SW 1271 (cell line): ENCODE measurements at places on chromosomes 2 and 18.

GRCh38 chr2:172342078-172342477 lies 85.3 kb upstream of the ITGA6 start:
- DNase-seq = no peak

DNA sequence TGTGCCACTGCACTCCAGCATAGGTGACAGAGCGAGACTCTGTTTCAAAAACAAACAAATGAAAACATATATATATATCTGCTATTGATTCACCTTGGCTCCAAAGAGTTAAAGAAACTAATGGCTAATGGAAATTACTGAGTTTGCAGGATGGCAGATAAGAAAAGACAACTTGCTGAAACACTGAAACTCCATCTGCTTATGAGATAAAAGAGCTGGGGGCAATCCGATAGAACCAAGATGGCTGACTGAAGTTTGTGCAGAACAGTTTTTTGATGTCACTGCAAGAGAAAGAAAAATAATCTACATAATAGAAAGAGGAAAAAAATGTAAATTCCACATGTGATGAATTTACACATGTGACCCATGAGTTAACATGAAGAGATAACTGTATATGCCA lies 88.2 kb downstream of the LRATD1 start:
- DNase-seq = no peak

DNA sequence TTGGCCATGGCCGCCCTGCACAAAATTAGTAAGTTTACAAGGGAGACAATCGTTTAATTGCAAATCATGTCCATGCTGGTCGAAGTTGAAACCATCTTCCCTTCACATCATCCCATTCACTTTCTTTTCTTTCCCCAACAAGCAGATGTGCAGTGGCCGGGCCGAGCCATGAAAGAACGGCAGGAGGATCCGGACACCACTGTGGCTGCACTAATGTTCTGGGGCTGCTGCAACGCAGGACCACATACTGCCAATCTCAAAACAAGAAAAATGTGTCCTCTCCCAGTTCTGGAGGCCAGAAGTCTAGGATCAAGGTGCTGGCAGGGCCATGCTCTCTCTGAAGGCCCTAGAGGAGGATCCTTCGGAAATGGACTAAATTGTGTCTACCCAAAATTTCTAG lies 227.4 kb upstream of the MYT1L start:
- DNase-seq = no peak

- no peak for DNase-seq
Measured at GRCh38 chr18:38606841-38607240, 1041.2 kb upstream of the CELF4 start.

DNA sequence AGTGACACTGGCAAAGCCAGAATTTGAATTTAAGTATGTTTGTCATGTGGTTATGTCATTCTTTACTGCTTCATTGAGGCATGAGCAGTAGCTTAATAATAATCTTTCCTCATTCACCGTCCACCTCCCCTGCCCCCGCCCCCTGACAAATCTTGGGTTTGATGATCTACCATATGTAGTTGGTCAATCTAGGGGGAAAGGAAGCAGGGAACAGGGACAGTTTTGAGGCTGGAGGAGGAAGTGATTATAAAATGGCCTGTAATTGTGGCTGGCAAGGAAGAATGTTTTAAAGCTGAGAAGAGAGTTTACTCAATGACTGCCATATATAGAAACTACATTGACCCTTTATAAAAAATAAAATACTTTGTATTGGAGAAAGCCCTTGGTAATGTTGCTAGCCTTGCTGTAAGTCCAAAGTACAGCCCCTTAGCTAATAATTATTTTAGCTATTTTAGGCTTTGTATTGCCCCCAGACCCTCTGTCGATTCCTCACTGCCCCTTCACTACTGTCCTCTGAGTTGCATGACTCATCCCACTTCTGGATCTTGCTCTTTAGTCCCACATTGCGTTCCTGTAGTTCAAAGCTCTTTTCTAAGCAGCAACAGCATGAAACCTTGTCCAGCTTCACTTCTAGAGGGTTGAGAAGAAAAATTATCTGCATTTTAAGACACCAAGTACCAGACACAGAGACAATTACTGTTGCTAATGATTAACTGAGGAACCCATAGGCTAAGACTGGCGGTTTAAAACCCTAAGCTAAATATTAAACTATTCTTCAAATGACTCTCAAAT lies 38.4 kb downstream of the PELI1 start:
- DNase-seq = no peak

- DNase-seq = no peak
Measured at GRCh38 chr18:13303756-13304364, 85.3 kb downstream of the LDLRAD4 start.

DNA sequence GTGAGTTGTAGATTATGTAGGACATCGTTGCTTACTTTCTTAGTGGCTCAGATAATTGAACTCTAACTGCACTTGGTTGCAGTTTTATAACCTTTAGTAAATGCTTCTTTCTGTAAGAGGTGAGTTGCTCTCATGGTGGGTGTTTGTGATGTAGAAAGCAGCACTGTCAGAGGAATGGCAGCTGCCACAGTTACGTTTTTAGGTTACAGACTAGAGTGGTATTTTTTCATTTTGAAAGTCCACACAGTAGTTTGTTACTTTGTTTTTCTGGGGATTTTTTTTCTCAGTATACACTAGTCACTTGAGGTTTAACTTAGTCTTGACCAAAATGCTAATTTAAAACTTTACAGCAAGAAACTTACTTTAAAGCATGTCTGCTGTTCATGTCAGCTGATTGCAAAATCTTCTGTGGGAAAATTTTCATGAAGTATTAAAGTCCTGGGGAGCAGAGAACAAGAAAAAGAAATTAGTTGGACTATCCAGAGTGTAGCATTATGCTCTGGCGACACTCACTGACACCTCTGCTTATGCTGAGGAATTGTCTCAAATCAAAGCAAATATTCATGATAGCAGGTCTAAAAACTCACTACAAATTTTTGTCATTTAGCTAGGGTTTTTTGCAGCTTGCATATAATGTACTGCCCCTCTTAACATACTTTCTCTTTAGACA lies 14.8 kb downstream of the AFTPH start:
- no peak for DNase-seq

GRCh38 chr2:74439803-74440377 lies 1.8 kb downstream of the RTKN start:
- DNase-seq = no peak

- peak; percentile 65 for DNase-seq
Measured at GRCh38 chr2:69143748-69144360, 130.9 kb downstream of the ANTXR1 start.

- DNase-seq = no peak
Measured at GRCh38 chr2:105432044-105432399, 33.2 kb upstream of the FHL2 start.

- no peak for DNase-seq
Measured at GRCh38 chr2:221527776-221528309, 44.3 kb downstream of the EPHA4 start.

- DNase-seq = no peak
Measured at GRCh38 chr2:119788752-119789151, 29.0 kb downstream of the PTPN4 start.

DNA sequence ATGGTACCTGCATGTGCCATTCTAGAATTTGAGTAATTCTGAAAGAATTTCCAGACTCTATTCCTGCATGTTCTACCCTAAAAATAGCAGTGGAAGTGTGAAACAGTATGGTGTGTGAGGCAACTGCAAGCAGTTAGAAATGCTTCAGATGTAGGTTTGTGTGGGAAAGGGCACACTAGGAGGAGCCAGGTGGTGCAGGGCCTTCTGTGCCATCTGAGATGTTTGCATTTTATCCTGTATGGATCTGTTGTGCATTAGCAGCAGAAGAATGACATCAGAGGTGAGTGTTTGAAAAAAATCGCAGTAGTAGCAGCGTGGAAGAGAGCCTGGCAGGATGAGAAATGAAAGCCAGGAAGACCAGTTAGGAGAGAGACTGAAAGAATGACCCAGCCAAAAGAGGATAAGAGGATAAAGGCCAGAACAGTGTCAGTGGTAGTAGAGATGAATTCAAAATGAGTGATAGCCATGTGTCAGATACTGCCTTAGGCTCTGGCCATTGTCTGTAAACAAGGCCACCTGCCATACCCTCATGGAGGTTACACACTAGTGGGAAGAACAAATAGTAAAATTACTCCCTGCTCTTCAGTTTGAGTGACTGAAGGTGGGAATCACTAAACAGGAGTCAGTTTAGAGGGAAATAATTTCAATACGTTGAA lies 142.2 kb downstream of the PKP4 start:
- peak; percentile 35 for DNase-seq

GRCh38 chr18:5643288-5643687 lies 99.5 kb upstream of the EPB41L3 start:
- DNase-seq = no peak

DNA sequence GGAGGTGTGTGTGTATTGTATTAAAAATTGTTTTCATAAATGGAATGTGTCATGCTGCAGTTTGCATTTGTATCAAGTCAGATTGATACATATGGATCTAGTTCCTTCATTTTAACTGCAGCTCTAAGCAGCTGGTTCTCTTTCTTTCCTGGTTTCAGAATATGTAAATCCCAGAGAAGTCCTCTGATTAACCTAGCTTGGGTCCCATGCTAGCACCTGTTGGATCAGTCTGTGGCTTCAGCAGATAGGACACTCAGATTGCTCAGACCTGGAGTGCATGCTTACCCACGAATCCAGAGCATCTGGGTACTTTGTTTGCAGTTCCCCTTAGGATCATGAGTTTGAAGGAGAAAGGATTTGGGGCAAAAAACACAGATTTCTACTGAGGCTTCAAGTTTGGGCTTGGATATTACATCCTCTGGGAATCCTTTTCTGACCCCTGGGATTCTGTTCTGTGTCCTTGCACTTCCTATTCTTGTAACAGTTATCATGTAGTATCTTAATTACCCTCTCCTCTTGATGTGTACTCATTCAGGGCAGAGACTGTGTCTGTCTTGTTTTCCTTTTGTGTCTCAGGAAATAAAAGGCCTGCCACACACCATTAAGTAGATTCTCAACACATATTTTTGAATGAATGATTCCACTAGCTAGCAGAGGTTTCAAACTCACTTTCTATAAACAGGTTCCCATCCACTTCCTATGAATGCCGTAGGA lies 142.1 kb downstream of the PHLPP1 start:
- DNase-seq = no peak

GRCh38 chr18:5300476-5301010 lies 5.0 kb upstream of the ZBTB14 start:
- no peak for DNase-seq

GRCh38 chr2:101380376-101380775 lies 6.9 kb downstream of the CREG2 start:
- no peak for DNase-seq

GRCh38 chr18:8097927-8098326 lies 511.3 kb upstream of the RAB12 start:
- DNase-seq = no peak

DNA sequence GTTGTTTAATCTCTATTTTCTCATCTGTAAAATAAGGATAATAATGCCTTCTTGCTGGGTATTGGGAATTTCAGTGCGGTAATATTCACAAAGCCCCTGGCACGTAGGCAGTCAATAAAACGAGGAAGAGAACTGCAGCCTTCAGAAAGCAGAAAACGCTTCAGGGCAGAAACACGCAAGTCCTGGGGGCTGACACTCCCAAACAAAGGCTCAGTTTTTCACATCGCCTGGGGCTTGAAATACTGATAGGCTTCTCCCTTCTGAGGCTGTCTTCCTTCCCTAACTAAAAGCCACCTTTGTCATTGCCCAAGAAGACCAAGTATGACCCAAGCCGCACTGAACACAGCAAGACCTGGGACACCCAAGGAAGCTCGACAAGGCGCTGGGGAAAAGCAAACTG lies 32.4 kb downstream of the TMEM177 start:
- DNase-seq = no peak

- no peak for DNase-seq
Measured at GRCh38 chr2:213229814-213230213, 54.5 kb upstream of the SPAG16 start.

GRCh38 chr18:67730886-67731285 lies 214.4 kb upstream of the DSEL start:
- peak; percentile 30 for DNase-seq

DNA sequence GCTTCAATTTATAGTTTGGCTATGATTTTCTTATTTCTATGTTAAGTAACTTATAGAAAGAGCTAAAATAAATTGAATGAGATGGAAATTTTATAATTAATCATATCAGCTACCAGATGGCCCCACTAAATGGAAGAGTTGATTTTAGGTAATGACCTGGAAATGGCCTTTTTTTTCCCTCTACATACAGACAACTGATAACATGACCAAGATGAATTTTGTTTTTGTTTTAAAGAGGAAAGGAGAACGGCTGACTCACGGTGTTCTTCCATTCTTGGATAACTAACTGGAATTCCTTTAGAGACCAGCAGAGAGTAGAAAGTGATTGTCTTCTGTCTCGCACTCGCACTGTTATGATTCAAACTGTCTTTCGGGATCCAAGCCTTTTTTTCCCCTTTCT lies 91.0 kb downstream of the TMEM185B start:
- DNase-seq = no peak

DNA sequence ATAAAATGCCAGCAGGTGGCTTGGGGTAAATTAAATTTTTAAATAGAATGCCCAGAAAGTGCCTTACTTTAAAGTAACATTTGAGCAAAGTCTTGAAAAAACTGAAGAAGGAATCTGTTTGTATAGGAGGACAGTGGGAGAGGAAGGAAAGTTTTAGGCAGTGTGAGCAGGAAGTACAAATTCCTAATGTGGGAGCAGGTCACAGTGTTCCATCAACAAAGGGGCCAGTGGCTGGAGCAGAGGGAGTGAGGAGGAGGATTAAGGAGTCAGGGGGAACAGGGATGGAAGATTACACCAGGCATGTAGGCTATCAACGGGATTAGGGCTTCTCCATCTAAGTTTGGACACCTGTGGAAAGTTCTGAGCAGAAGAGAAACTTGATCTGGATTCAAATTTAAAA lies 439.2 kb upstream of the REG3G start:
- DNase-seq = no peak

GRCh38 chr2:119174216-119174992 lies 15.9 kb upstream of the C1QL2 start:
- DNase-seq = no peak

GRCh38 chr2:48874282-48874681 lies 118.8 kb upstream of the LHCGR start:
- DNase-seq = no peak

DNA sequence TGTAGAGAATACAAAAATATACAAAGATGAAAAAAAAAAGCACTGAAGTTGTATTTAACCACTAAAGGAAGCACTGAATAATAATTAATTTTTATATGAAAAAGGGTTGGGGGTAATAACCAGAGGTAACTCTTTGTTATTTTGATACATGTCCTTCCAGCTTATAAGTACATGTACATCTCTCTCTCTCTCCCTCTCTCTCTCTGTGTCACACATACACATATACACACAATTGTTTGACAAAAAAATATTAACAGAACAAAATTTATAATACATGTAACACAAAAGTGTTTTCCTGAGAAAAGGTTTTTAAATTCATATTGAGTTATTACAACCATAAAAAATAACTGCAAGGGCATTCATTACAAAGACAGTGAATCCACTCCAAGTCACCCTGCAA lies 4.6 kb downstream of the WIPF1 start:
- no peak for DNase-seq
